Activated CD4-positive, alpha-beta T cell treated with anti-CD3 and anti-CD28 coated beads, Interleukin-2, Interleukin-6, amounts not matched to agents 100 ng/mL and 50 ng/mL, durations not matched to agents 16 hours and 8 hours (primary cell): ENCODE measurements at places on chromosomes 7 and 10.

GRCh38 chr7:123724817-123725253 lies 24.0 kb downstream of the WASL start:
- DNase-seq = no peak

DNA sequence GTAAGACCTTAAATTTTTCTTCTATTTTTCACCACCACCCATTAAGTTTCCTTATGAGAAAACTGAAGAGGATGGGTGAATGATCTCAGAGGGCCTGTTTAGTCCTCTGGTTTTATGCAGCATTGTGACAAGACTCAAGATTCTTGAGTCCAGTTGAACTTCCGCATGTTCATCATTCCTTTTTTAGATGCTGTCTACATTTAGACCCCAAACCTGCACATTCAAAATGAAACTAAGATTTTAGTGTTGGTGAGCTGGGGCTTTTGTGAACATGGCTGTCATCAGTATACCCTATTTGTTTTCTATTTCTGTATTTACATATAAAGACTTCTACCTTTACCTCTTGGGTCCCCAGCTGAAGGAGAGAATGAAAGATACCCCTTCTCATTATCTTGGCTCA lies 31.1 kb downstream of the NET1 start:
- DNase-seq = peak; percentile 84

GRCh38 chr10:25934621-25935139 lies 651 bp downstream of the MYO3A start:
- peak; percentile 11 for DNase-seq

DNA sequence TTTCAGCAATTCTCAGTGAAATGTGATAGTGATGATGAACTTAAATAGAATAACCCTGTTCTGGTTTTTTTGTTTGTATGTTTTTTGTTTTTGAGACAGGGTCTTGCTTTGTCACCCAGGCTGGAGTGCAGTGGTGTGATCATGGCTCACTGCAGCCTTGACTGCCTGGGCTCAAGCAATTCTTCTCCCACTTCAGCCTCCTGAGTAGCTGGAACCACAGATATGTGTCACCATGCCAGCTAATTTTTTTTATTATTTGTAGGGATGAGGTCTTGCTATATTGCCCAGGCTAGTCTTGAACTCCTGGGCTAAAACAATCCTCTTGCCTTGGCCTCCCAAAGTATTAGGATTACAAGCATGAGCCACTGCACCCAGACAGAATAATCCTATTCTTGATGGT lies 14.3 kb upstream of the COL17A1 start:
- DNase-seq = no peak

DNA sequence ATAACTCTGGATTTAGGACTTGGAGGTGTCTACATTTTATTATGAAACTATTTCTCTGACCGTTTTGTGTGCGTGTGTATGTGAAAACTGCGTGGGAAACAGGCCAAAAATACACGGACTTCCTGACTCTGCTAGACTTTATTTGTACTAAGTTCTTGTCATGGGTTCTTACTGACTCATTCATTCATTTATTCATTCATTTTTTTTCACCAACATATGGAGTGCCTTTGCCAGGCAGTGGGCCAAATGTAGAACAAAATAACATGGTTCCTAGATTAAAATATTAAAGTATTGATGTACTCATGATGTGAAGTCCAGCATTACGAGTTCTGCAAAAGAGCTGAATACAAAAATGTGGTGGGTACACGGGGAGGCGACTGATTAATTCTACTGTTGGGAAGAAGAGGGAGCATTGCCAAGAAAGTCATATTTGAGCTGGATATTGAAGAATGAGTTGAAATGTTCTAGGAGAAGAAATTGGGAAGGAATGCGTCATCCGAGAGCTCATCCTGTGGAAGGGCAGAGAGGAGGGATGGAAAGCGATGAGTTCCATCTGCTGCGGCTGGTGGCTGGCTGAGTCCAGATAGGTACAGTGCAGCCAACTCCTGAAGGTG lies 24.6 kb downstream of the CACNB2 start:
- DNase-seq = no peak

DNA sequence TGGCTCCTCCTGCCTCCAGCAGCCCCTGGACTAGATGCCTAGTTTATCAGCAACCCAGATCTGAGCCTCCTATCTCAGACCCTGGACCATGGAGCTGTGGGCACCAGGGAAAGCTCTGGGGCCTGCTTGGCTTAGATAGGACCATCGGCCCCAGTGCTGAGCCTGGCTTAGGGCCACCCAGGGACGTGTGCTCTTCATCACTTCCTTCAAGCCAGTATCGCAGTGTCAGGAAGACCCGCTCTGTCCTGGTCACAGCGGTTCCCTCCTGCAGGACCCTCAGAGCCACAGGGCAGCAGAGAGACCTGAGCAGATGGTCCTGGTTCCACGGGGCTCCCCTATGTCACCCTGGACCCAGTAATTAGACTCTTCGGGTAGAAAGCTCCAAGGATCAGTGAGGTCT lies 105.7 kb upstream of the FAM20C start:
- no peak for DNase-seq

GRCh38 chr7:73435471-73436009 lies 2.0 kb downstream of the FZD9 start:
- no peak for DNase-seq
